Stimulated activated CD4-positive, alpha-beta T cell treated with anti-CD3 and anti-CD28 coated beads, Interleukin-1b, Interleukin-23, amount 100 ng/mL, for 48 hours (primary cell): ENCODE measurements at places on chromosomes 6 and 20.

DNA sequence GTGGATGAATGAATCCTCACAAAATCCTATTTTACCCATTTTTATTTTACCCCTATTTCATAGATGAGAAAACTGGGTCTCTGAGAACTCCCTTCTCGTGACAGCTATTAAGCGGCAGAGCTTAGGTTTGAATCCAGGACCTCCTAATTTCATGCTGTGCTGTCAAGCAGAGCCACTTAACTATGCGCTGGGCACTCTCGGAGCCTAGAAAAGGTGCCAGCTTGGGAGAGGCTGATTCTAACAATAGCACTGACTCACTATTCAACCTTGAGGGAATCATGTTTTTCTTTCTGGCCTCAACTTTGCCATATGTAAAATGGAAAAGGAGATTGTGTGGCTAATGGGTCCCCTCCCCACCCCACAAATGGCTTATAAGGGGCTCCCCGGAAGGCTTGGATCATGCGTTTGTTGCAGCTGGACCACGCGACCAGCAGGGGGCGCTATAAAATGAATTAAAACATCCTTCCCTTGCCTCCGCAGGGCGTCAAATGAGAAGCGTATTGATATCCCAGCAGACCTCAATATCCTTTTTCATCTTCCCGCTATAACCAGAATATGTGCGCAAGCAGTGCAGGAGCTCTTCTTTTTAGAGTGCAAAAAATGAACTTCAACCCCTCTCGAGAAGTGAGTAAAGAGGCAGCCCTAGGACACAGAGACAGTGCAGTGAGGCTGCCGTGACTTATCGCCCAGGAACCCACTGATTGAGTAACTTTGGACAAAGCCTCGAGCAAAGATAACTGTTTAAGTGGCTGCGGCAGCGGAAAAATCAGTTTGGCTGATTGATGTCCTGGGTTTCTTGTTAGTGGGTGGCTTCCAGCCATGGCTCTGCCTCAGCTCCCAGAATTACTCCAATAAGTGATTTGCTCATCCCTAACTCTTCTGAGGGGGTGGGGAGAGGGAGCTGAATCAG is 12.8 kb upstream of the PDYN start:
- peak; percentile 17 for DNase-seq

GRCh38 chr6:126531286-126531685 is 191.4 kb downstream of the CENPW start:
- DNase-seq: no peak

GRCh38 chr6:19892260-19892659 is 55.1 kb downstream of the ID4 start:
- DNase-seq: no peak

DNA sequence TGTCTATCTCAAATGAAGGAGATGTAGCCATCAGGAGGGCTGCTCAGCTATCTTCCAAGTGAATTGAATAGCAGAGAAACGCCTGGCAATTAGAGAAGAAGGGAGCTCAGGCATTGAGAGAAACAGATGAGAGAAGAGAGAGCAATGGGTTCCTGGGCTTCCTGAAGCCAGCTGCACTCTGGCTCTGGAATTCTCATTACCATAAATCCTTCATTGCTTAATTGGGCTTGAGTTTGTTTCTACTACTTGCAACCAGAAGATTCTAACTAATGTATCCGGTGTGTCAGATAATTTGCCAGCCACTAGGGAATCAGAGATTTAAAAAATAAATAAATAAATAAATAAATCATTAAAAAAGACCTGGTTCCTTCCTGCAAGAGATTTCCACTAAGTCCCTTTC is 25.0 kb upstream of the CDKAL1 start:
- no peak for DNase-seq

GRCh38 chr6:13422681-13423221 is 64.6 kb downstream of the GFOD1 start:
- DNase-seq: no peak

DNA sequence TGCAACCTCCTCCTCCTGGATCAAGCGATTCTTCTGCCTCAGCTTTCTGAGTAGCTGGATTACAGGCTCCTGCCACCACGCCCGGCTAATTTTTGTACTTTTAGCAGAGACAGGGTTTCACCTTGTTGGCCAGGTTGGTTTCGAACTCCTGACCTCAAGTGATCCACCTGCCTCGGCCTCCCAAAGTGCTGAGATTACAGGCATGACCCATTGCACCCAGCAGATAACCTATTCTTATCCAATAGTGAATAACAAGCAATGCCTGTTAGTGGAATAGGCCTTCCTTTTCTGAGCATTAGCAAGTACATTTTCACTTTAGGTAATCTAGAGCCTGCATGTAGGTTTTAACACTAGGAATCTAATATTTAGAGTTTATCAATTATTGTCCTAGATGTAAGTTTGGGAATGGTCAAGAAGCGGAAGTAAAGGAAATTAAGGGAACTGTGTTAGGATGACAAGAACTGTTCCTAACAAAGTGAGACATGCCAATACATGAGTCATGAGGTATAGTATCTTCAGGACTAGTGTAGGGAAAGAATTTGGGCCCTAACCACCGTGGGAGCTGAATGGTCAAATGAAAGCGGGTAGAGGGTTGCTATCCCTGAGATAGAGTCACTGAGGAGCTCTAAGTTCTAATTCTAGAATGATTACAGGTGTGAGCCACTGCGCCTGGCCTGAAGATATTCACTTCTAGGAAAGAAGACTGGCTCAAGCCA is 15.0 kb downstream of the BLTP3A start:
- DNase-seq: no peak

- DNase-seq: no peak
Observed at GRCh38 chr6:45822873-45823272, 192.8 kb downstream of the CLIC5 start.

GRCh38 chr6:96760153-96760687 is 77.1 kb downstream of the GPR63 start:
- DNase-seq: no peak

DNA sequence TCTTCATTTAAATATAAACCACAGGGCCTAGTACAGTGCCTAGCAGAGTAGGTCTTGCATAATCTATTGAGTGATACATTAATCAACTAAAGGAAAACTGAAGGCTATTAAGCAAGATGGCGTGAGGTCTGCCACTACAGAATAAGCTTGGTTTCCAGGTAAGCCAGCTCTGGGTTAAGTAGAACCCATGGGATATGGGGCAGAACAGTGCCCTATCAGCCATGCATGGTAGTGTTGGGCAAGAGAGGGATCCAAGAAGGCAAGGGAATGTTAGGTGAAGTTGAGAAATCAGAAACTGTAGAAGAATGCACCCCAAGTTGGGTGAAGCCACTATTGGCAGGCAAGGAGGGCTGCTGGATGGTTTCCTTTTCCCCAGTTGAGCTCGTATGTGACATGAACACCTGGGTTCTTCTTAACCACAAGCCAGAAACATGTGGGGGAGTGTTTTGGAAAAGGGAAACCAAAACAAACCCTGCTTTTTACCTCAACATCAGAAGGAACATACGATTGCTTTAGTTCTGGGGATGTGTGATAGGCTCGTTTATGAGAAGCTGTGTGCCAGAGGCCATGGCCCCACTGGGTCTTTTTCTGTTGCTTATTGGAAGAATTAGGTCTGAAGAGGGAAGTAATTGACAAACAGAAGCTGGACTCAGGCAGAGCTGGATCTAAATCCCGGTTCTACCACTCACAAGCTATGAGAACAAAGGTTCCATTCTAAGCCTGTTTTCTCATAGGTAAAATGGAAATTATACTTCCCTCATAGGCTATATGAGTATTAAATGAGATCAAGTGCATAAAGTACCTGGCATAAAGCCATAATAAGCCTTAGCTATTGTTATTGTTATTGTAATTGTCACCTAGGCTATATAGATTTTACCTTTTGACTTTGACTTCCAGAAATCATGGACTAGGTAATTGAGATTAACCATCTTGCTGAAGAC is 33.5 kb downstream of the NEDD9 start:
- DNase-seq: no peak

- DNase-seq: no peak
Observed at GRCh38 chr20:62027116-62027515, 38.6 kb downstream of the TAF4 start.

- no peak for DNase-seq
Observed at GRCh38 chr6:154783229-154783628, 50.0 kb downstream of the SCAF8 start.

DNA sequence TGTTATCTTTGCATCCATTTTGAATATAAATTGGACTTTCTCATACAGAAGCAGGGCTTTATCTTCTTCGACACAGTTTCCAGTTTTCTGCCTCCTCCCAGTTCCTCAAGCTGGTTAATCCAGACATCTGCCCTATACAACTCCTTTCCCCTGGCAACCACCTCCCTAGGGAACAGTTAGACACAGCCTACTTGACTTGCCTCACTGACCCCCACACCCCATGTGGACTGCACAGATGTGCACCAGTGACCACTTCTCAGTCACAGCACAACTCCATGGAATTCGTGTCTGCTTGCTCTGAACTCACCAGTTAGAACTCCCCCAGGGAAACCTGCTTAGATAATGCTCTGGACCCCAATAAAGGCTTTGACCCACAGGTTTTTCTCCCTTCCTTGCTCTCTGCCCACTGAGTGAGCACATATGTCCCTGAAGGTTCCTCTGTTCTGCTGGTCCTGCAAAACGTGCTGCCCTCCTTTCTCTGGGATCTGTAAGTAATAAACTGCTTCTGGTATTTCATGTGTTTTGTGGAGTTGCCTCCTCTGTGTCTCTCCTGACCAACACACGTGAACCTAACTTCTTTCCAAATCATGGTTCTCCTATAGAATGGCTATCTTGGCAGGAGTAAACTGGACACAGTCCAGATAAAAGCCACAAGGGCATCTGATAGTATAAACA is 351.2 kb downstream of the CD83 start:
- DNase-seq: no peak

DNA sequence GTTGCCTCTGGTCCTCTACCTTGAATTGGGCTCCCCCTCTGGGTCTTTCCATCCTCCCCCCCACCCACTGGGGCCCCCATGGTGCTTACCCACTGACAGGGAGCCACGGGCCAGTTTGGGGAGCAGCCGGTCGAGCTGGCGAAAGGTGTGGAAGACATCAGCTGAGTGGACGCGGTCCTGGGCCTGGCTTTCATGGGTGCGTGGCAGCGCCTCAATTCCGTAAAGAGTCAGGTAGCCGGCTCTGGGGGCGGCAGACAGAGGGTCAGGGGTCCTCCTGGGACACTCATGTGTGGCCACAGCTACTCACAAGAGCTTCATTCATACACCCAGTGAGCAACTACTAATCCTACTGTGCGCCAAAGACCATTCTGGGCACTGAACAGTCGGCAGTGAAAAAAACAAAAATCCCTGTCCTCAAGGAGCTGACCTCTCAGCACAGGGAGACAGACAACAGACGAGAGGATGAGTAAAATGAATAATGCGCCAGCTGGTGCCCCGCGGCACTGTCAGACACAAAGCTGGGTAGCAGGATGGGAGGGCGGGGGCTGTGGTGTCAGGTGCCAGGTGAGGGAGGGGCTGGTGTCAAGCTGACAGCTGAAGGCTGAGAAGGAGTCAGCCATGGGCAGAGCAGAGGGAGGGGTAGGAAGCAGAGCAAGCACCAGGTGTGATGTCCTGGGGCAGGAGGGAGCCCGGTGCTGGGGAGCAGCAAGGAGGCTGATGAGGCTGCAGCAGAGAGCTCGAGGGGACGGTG is 28.3 kb downstream of the PTGIS start:
- no peak for DNase-seq

DNA sequence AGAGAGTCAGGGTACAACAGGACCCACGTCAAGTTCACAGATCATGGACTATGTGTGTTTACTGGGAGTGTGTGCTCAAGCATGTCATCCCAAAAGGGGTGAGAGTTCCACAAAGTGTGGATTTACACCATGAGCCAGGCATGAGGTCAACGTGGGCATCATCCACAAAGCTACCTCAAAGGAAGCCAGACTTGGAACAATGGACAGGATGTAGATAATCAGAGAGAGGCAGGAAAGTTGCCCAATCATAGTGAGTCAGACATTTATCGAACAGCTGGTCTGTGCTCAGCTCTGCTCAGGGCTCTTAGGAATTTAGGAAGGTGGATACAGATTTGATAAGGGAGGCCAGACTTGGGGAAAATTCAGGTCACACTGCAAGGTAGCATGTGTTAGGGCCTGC is 317.2 kb upstream of the CDYL start:
- no peak for DNase-seq

DNA sequence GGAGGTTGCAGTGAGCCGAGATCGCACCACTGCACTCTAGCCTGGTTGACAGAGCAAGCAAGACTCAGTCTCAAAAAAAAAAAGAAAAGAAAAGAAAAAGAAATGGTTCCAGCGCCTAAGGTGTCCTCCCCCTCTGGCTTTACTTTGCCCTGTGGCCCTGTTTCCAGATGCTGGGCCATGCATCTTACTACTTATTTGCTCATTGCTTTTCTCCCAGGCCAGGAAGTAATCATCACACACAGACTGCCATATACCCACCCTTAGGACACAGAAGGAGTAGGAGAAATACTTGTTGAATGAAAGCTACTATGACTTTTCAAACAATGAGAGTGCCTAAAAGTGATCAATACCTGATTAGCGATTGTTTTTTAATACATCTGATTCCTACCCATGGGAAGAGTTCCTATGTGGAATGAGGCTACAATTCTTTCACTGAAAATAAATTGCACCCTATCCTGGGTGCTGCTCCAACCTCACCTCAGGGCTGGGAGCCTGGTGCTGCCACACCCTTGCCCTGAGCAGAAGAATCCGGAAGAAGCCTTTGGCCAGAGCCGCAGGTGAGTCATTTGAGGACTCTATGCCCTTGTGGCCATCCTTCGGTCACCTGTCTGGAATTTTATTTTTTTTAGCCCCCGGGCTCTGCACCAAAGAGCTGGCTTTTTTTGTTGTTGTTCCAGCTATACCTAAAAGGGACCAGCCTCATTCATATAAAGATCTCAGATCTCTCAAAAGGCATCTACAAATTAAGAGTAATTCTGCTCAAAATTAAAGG is 22.7 kb upstream of the TFAP2C start:
- DNase-seq: no peak

DNA sequence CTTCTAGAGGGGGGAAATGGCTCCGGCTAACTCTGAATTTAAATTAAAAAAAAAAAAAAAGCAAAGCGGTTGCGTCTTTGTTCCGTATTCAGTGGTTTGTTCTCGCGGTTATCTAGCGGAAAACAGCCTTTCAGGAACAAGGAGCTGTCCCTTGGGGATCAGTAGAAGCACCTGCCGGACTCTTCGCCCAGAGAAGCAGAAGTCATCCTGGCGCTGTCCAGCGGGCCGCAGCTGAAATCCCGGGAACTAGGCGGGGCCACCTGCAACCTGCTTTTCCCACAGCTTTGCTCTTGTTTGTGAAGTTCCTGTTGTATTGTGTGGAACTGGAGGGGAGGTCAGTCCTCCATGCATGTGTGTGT is 43.9 kb upstream of the GJE1 start:
- DNase-seq: no peak

GRCh38 chr20:6212903-6213302 is 90.1 kb upstream of the FERMT1 start:
- no peak for DNase-seq

GRCh38 chr6:24355393-24355792 is 2.5 kb downstream of the DCDC2 start:
- DNase-seq: no peak

- no peak for DNase-seq
Observed at GRCh38 chr20:49303065-49303552, 25.3 kb upstream of the ZNFX1 start.

GRCh38 chr20:45111799-45112471 is 3.0 kb downstream of the WFDC5 start:
- DNase-seq: no peak

- peak; percentile 71 for DNase-seq
Observed at GRCh38 chr6:35240838-35241801, 18.4 kb upstream of the ZNF76 start.
